ENCODE measurements at places on chromosomes 6 and 20.

DNA sequence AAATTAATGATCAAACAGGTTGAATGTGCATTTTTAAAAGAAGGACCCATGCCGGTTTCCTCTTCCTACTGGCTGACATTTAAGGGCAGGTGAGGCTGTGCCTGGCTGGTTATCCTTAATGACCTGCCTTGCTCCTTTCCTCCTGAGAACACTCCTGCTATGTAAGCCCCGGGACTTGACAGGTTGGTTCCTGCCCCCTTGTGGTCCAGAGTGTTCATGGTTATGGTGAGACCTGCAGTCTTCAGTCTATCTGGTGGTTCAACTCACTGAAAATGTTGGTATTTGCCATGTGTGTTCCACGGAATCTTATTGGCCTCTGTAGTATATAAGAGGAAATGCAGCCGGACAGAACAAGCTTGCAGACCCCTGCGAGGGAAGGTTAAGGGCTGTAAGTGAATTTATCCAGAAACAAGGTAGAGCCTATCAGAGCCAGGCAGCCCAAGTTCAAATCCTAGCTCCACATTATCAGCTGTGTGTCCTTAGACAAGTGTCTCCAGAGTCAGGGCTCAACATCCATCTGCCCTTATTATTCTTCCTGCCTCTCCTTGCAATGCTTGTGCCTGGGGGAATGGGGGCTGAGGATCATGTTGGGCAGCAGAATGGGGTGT is 5.2 kb upstream of the BPIFA3 start:
- DNase-seq, result no peak

GRCh38 chr20:59756241-59756640 is 151.9 kb downstream of the PHACTR3 start:
- no peak for DNase-seq

- no peak for DNase-seq
These were observed 42.0 kb downstream of the BCAS1 start for GRCh38 chr20:54028276-54029011.

GRCh38 chr6:139330306-139330705 is 38.5 kb upstream of the TXLNB start:
- no peak for DNase-seq

GRCh38 chr20:54474046-54474445 is 1.3 kb upstream of the DOK5 start:
- no peak for DNase-seq

- no peak for DNase-seq
These were observed 1405.5 kb downstream of the GRIK2 start for GRCh38 chr6:102799051-102799450.

Data from activated T-cell treated with anti-CD3 and anti-CD28 coated beads, Interleukin-2, amount 50 U/mL, for 1 hour (primary cell).